ENCODE measurements at places on chromosomes 2 and 18.

DNA sequence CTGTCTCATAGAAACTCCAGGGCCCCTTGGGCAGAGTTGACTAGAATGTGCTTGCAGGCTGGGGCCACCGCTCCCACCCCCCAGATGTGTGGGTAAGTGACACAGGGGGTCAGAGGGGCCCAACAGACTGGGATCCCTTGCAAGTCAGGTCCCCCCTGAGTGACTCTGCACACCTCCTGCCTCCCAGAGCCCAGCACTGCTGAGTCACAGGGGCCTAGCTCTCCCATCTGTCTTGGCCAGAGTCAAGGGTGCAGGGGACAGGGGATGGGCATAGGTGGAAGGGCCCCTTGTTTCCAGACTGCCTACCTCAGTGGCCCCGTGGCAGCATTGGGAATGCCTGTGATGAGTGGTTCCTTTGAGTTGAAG, 11.4 kb downstream of the SH2D6 start:
- no peak for DNase-seq

DNA sequence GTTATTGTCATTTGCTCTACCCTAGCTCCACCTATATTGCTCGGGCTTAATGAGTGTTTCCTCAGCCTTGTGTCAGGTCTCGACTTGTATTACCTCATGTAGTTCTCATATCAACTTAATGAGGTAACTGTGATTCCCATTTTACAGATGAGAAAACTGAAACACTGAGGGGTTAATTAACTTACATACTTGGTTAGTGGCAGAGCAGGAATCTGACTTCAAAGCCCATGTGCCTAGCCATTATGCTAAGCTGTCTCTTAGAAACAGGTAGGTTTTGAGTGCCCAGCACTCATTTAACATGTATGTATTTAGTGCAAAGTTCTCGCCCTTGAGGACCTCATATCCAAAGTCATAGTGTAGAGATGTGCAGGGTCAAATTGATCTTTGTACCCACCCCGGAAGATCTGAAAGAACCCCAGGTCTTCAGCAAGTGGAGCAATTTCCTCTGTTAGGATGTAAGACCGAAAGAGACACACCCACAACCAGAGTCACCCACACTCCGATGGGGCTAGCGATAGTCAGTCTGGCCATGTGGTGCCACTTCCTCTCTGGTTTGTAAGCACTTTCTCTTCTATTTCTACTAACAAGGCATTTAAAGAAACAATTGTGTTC, 121.0 kb upstream of the SLC39A10 start:
- DNase-seq, result peak; percentile 77

- no peak for DNase-seq
Observed at GRCh38 chr18:48290162-48290926, 118.8 kb downstream of the ZBTB7C start.

DNA sequence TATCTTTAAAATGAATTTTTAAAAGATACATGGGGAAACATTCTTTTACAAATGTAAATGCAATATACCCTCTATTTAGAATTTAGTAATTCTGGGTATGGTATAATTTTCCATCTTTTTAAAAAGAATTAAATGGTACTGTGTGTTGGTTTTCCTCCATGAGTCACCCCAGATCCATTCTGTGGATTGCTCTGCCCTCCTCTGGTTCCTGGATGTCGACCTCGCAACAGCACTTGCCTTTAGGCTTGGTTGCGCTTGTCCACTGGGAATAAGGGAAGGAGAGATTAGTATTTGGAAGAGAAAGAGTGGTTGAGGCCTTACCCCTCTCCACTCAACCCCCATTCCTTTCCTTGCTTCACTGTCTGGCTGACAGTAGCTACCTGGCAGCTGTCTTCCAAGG, 90.4 kb downstream of the FTCDNL1 start:
- no peak for DNase-seq

DNA sequence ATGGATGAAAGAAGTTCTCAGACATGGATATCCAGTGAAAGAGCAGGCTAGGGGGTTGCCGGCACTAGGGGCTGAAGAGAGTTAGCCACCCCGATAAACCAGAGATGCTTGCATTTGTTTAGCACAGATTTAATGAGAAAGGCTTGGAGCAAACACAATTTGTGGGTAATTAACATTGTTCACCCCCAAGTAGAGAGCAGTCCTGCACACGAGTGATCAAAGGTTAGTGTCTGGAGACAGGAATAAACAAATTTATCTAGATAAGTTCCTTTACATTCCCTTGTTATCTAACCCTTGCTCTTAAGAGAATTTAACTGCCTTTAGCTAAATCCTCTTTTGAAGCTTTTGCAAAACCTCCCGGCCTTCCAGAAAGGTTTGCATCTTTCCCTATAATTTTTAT, 23.9 kb downstream of the HTR2B start:
- DNase-seq, result no peak

DNA sequence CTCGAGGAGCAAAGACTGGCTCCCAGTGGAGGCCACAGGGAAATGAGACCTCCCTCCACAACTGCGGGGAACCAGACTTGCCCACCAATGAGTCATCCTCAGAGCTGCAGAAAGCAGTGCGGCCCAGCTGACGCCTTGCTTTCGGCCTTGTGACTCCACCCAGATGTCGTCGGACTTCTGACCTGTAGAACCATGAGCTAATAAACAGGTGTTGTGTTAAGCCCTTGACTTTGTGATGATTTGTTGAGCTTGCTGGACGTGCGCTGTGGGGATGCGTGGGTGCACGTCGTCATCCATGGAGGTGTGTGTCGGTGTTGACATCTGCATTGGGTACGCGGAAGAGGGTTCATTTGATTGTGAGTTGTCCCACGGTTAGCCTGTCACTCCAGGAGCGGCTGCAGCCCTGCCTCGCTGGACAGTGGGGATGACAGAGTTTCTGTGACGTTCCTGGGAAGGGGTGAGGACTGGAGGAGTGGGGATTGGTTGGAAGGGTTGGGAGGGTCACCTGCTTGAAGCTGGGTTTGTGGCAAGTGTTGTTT, 154.1 kb downstream of the SH3BP4 start:
- no peak for DNase-seq

- DNase-seq, result no peak
Observed at GRCh38 chr2:16408331-16409005, 257.2 kb downstream of the CYRIA start.
